ENCODE measurements at places on chromosomes 4 and X. TPM values are rescaled to one million over a fixed set of nuclear protein-coding genes. Genes with fewer than 3 reads are reported as not detected.

GRCh38 chr4:6502747-6503465, 30.5 kb upstream of the PPP2R2C start:
- DNase-seq: no peak
- H3K36me3 ChIP-seq: peaks cover 4% of the 10 kb centered on the region
- H3K4me1 ChIP-seq: no peaks in the 10 kb centered on the region
- no peaks in the 10 kb centered on the region for H3K27me3 ChIP-seq

DNA sequence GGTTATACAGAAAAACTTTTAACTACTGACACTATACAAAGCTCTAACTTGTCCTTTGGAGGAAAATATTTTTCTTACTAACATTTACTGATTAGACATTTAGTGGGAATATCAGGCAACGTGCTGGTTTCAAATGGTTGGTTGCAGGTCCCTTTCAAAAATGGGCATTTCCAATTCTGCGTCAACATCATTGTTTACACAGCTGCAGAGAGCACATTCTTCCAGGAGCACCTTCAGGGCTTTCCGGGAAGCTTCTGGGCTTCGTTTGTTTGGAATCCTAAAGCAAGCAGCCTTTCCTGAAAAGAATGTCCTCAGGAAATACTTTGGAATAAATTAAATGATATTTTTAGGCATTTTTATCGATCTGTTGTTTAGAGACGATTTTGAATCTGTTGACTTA, 289.7 kb downstream of the TRIML1 start:
- no peak overlapping the region for H3K4me3 ChIP-seq
- H3K27ac ChIP-seq: peak overlapping the region; percentile 34
- DNase-seq: peak; percentile 77
- peaks cover 30% of the 10 kb centered on the region for H3K4me1 ChIP-seq
- H3K27me3 ChIP-seq: no peaks in the 10 kb centered on the region

- H3K27me3 ChIP-seq: no peaks in the 10 kb centered on the region
- H3K4me3 ChIP-seq: peak overlapping the region; percentile 68
Observed at GRCh38 chrX:51894697-51895336, 1.4 kb downstream of the MAGED1 start.

Gene CLCN4
- 4.9 TPM for total RNA-seq

Gene SOD3
- total RNA-seq: 11.8 TPM

Measured in GM23338 (cell line).